ENCODE measurements at places on chromosomes 12 and 14. TPM values are rescaled to one million over a fixed set of nuclear protein-coding genes. Genes with fewer than 3 reads are reported as not detected.

The ALX1 gene
- total RNA-seq, result 7.6 TPM

The SRRM4 gene
- 0.76 TPM for total RNA-seq

The CRY1 gene
- 44.9 TPM for total RNA-seq

DNA sequence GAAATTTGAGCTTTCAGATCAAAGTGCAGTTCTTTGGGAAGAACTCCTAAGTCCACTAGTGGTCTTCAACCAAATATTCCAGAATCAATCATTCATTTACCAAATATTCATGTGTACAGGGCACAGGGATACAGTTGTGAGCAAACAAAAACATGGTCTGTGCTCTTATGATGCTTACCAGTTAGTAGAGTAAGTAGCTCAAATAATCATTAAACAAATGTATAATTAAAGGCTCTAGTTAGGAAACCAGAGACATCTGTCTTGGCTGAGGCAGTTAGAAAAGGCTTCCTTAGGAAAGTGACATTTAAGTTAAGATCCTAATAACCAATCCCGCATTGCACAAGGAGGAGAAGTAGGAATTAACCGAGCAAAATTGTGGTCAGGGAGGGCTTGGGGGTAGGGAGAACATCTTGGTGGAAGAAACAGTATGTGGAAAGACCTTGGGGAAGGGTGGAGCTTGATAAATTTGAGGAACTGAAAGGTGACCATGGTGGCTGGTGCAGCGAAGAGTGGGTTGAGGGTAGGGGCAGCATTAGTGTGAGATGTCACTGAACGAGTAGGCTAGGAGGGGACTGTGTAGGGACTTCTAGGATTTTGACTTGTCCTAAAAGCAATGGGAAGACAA, 40.0 kb downstream of the PEBP1 start:
- no peak for DNase-seq

The BAZ2A gene
- 23.6 TPM for total RNA-seq

DNA sequence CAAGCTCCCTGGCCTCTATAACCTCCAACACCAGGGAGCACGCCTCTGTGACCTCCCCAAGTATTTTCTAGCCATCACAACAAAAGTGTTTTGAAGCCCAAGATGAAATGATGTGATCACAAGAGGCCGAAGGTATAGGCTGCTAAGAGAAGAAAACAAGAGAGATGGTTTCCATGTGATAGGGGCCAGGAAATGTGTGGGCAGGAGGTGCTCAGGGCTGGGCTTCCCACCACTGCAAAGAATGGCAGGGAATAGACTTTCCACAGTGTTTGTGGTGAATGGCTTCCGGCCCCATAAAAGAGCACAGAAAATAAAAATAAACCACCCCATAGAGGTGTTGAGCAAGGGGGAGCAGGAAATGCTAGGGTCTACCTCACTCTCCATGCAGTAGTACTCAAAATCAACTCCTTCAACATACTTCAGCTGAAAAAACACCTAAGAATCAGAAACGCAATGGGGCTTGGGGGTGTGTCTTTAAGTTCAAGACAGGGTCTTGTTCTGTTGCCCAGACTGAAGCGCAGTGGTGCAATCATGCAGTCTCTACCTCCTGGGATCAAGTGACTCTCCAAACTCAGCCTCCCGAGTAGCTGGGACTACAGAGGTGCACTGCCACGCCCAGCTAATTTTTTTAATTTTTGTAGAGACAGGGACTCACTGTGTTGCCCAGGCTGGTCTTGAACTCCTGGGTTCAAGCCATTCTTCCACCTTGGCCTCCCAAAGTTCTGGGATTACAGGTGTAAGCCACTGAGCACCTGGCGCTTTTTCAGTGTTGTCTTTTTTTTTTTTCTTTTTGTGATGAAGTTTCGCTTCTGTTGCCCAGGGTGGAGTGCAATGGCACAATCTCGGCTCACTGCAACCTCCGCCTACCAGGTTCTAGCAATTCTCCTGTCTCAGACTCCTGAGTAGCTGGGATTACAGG, 27.1 kb downstream of the DAD1 start:
- DNase-seq, result no peak

DNA sequence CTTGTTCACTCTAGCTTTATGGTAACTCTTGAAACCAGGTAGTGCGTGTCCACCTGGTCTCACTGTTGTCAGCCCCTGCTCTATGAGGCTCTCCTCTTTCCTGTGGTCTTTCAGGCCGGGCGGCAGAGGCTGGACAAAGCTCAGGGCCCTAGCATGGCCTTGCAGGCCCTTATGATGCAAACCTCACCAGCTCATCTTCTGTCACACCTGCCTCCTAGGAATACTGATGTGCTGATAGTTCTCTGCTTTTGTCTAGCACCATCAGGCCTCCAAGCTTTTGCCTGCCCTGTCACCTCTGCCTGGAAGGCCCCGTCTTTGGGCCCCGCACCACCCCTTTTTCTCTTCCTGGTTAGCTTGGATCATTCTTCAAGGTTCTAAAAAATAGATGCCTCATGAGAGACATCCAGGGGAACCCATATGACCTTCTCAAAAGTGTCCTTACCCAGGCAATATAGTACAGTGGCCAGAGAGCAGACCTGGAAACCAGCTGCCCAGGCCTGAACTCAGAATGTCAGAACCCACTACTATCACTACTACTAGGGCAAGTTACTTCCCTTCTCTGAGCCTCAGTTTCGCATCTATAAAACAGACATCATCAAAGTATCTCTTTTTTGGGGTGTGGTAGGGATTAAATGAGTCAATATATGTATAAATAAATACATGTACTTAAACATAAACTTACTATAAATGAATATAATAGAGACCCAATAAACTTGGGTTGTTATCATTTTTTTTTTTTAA, 91.7 kb downstream of the ZFP36L1 start:
- no peak for DNase-seq

DNA sequence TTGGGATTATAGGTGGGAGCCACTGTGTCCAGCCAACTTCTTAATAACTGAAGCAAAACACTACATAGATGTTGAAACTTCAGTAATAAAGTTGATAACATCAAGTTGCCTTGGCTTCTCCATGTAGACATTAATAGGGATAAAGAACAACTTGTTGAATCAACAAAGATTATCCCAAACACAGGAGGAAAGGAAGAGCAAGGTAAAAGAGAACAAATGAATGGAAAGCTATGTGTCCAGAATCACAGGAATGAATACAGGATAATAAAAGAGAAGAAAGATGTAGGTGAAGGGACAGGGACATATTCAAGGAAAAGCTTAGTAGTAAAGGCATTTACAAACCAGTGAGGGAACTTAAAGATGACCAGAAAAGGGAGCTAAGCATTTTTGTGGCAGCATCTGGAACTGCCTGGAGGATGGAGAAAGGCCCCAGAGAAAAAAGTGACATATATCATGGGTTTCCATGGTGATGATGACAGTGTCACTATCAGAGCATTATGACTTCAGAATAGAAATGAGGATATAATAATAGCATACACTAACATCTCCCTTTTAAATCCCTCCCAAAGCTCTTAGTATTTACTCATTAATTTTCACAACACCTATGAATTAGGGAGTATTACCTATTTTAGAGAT, 24.0 kb upstream of the MDM1 start:
- no peak for DNase-seq

DNA sequence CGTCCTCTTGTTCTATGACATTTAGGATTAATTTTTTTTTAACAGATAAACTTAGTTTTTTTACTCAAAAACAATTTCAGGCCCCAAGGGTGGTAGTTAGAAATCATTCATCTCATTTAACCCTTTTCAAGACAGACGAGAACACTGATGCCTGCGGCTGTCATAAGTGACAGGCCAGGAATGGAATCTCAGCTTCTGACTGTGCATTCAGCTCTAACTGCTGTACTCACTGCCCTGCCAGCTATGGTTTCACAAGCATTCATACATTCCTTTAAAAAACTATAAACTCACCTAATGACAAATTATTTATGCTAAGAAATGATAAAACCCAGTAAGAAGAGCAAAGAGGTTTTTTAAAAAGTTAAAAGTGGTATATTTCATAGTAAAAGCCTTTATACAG, 8.8 kb downstream of the DENND5B start:
- DNase-seq, result no peak

- no peak for DNase-seq
Measured at GRCh38 chr14:61503167-61503801, 181.9 kb downstream of the PRKCH start.

- peak; percentile 0 for DNase-seq
Measured at GRCh38 chr12:40970320-40970907, 217.7 kb upstream of the PDZRN4 start.

The IL26 gene
- total RNA-seq, result not detected

DNA sequence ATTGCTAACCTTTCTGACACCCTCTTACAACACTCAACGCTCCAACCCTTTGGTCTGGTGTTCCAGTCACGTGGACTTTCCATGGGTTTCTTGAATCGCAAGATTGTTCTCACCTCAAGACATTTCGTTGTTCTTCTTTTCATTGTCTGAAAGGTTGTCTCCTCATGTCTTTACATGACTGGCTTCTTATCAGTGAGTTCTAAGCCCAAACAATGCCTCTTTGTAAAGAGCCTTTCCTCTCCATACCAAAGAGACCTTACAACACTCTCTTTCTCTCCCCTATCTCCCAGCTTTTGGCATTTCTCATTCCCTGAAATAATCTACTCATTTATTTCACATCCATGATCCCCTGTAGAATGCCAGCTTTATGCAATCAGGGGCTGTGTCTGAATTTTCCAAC, 1144.8 kb downstream of the AACS start:
- no peak for DNase-seq

Measured in H7 (cell line).